Activated CD8-positive, alpha-beta memory T cell treated with anti-CD3 and anti-CD28 coated beads, Interleukin-2, amount 50 U/mL, for 48 hours (primary cell): ENCODE measurements at places on chromosomes 16 and 17.

- no peak for DNase-seq
These were observed 67.9 kb upstream of the RPL38 start for GRCh38 chr17:74135391-74136167.

- DNase-seq, result no peak
These were observed 151.1 kb upstream of the NOL11 start for GRCh38 chr17:67566656-67567055.

DNA sequence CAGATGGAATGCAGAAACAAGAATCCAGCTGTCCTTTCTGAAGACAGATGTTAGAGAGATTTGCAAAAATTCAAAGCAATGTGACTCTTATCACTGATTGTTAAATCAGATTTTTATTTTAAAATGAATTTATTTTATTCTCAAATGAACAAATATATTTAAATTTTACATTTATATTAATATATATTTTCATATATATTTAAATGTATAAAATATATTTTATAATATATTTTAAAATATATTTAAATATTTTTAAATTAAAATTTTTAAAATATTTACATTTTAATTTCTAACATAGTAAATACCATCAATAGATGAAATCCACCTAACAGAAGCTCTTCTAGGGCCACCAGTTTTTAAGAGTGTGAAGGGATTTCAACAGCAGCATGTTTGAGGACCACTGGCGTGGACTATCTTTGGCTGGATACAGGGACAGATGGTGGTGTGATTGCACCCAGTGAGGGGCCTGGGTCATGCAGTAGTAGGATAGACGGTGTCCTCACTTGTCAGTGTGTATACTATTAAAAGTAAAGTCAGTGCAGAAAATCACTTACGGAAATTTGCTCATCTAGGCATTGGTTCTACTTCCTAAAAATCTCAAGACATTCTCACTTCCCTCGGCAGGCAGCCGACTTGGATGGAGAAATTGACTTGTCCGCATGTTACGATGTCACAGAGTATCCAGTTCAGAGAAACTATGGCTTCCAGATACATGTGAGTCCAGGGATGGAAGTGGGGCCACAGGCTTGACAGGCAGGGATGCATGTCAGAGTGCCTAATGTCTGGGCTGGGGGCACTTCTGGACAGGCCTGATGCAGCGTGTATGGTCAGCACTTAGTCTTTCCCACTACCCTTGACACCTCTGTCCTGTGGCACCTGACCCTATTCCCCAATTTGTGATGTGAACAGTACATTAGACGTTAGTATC, 56.3 kb downstream of the PLD6 start:
- no peak for DNase-seq

DNA sequence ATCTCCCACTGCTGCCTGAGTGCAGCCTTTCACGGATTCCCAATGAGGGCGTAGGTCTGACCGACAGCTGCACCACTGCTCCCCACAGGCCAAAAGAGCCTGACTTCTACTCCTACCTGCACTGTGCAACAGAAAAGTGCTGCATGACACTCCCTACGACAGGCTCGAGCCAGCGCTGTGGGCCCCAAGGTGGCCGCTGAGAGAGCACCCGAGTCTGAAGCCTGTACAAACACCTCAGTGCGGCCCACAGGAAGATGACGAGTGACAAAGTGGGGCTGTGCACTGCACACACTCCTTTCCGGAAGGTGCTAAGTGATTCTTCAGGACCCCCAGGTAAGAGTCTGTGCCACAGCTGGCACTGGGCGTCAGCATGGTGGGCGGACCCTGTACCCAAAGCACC, 41.2 kb downstream of the FANCA start:
- no peak for DNase-seq

DNA sequence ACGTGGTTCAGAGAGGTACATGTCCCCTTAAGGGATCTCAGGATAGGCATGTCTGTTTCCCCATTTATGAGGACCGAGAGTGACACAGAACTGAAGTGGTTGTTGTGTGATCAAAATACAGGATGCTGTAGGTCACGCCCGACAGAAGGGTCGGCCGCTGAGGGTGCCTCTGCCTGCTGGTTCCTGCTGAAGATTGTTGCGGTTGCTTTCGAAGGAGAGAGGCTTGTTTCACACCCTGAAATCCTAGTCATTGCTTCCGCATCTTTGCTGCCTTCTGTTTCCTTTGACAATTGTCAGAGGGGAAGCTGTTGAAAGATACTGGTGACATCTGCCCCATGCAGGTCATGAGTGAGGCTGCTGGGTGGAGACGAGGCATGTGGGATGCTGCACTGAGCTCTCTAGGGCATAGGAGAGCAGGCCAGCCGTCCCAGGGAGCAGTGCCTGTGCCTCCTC, 3.8 kb upstream of the NAT9 start:
- no peak for DNase-seq

GRCh38 chr17:33436321-33436720, 143.2 kb upstream of the ASIC2 start:
- DNase-seq, result no peak

DNA sequence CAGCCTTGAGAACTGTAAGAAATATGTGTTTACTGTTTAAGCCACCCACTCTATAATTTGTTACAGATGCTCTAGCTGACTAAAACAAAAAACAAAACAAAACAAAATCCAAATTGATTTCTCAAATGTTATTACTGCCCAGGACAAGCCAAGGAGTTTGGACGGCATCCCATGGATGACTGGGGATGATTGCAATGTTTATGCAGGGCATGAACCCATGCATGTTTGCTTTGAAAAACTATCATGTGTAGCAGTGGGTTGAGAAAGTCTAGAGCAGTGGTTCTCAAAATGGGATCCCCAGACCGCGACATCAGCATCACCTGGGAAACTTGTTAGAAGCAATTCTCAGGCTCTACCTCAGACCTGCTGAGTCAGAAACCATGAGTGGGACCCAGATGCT, 223.2 kb upstream of the PSMD7 start:
- DNase-seq, result no peak

GRCh38 chr17:13650096-13650675, 48.5 kb upstream of the HS3ST3A1 start:
- DNase-seq, result no peak

GRCh38 chr17:72139212-72139611, 18.4 kb downstream of the SOX9 start:
- no peak for DNase-seq

DNA sequence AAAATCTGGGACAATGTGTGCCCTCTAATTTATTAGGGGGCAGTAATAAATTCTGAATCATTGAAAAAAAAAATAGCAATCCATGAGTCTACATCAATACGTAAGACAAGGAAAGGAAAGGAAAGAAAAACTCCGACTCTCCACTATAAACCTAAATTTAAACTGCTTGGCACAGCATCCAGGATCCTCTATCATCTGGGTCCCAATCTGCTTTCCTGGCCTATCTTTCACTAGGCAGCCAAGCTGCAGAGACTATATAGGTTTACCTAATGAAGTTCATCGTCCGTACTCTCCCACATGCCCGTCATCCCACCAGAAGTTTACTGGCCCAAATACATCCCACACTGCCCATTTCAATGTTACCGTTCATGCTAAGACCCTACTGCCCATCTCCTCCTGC, 179.2 kb downstream of the PARN start:
- DNase-seq, result no peak

DNA sequence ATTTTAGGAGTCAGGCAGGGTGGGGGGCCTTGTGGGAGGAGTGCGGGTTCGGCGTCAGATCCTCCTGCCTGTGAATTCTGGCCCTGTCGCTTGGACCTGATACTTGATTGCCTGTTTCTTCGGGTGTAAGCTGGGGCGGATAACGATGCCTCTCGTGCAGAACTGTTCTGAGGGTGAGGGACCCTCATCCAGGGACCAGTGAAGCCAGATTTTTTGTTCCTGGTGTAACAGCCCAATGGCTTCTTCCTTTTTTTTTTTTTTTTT, 1.3 kb downstream of the TBCD start:
- no peak for DNase-seq

- DNase-seq, result no peak
These were observed 55.5 kb upstream of the IL34 start for GRCh38 chr16:70590722-70591415.

DNA sequence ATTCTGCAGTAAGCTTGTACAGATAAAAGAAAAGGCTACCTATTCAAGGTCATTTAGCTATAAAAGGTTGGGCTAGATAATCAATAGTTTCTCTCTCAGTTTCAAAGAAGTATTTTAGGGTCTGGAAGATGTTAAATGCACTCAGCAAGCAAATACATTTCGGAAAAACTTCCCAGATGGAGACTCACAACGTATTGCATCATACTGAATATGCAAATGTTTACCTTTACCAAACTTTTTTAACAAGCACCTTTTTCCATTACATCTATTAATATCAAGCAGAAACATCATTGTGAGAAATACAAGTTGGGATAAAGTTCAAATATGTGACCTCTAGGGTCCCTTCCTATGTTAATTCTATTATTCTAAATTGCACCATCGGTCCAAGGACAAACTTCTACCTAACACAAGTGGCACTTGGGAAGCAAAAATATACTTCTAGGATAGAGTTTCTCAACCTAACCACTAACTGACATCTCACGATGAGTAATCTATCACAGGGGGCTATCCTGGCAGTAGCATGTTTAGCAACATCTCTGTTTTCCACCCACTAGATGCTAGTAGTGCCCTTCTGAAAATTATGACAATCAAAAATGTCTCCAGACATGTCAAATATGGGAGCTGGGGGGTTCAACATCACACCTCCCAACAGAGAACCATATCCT, 14.5 kb downstream of the KANSL1 start:
- DNase-seq, result no peak

DNA sequence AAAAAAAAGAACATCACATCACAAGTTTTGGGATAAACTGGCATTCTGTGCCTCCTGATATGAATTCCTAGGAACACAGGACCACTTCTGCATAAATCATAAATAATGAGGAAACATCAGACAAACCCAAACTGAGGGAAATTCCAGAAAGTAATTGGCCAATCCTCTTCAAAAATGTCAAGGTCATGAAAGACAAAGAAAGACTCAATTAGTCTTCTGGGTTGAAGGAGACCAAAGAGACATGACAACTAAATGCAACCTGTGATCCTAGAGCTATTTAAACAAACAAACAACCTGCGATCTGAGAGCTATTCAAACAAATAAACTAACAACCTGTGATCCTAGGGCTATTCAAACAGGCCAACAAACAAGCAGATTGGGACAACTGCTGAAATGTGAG, 144.3 kb downstream of the VPS53 start:
- DNase-seq, result no peak

GRCh38 chr17:45123930-45124796, 8.2 kb downstream of the PLCD3 start:
- DNase-seq, result no peak

GRCh38 chr16:49635009-49635350, 220.9 kb downstream of the ZNF423 start:
- no peak for DNase-seq

GRCh38 chr16:86925067-86925791, 346.9 kb downstream of the FOXL1 start:
- DNase-seq, result no peak

GRCh38 chr17:74128456-74129211, 74.8 kb upstream of the RPL38 start:
- DNase-seq, result no peak
